ENCODE measurements at places on chromosomes 4 and X.

GRCh38 chr4:149825336-149825735 is 9.7 kb upstream of the IQCM start:
- no peak for DNase-seq

DNA sequence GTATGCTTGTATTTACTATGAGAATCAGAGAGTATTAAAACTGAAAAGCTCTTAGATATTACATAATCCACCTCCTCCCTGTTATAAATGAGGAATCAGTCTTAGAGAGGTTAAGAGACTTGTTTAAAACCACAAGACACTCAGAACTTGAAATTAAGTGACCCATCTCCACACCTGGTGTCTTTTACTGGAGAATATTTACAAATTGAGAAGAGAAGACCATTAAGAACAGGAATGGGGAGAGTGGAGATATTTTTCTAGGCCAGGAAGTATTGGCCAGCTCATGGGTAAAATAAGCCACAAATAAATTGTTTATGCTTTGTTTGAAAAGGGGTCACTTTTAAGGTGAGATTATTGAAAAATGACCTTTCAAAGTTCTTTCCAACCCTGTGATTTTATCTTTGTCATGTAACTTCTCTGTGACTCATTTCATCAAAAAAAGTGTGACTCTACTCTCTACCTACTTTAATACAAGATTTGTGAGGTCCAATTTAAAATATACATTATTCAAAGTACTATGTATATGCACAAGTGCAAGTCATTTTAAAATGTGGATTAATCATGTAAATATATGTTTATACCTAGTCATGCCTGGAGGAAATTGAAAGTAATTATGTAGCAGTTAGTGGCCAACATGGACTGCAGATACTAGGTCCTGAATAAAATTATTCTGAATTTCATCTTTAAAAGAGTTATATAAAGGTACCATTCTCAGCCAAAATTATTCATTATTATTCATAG is 15.9 kb upstream of the COX7B2 start:
- no peak for DNase-seq

- DNase-seq, result no peak
These were observed 606.0 kb downstream of the BCOR start for GRCh38 chrX:39491548-39492297.

GRCh38 chr4:1379801-1380331 is 26.4 kb downstream of the NKX1-1 start:
- DNase-seq, result no peak
